Muscle of back (tissue), 13 donors: ENCODE measurements at places on chromosomes 4 and X.

DNA sequence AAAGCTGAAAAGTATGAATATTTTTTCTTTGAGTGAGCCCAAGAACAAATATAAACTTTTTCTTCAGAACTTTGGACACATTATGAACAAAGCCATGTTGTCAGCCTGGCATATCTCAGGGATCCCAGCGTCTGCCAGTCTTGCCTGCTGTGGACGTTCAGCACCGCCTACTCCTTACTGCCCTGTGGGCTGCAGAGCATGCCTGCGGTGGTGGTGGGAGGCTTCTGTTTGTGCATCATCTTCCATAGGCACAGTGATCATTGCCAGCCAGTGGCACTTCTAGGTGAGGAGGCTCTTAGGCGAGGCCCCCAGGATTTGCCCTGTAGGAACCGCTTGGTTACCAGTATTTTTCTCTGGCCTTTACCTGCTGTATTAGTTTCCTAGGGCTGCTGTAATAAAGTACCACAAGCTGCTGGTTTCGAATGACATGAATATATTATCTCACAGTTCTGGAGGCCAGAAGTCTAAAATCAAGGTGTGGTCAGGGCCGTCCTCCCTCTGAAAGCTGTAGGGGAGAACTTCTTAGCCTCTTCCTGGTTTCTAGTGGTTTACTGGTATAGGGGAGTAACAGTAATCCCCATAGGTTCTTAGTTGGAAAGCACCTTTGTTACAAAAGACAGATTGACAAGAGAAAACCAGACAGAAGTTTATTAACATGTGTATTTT lies 15.4 kb downstream of the ANXA3 start:
- DNase-seq = no peak

- no peak for DNase-seq
These were observed 64.5 kb downstream of the ANKRD17 start for GRCh38 chr4:73194064-73194463.

DNA sequence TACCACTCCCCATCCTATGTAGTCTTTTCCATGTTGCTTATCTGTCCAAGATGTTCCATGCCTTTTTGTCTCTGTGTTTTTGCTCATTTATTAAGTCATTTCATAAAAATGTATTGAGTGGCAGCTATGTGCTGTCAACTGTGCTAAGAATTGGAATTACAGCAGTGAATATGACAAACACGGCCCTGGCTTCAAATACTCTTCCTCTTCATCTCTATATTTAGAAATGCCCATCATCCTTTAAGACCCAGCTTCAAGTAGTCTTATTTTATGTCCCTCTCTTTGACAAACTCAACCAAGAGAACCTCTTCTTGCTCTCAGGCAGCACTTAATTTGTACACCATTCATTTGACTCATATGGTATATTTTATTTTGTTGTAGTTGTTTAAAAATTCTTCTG lies 55.4 kb upstream of the AMOT start:
- no peak for DNase-seq

- no peak for DNase-seq
These were observed 135.2 kb upstream of the EDNRA start for GRCh38 chr4:147345662-147346061.

DNA sequence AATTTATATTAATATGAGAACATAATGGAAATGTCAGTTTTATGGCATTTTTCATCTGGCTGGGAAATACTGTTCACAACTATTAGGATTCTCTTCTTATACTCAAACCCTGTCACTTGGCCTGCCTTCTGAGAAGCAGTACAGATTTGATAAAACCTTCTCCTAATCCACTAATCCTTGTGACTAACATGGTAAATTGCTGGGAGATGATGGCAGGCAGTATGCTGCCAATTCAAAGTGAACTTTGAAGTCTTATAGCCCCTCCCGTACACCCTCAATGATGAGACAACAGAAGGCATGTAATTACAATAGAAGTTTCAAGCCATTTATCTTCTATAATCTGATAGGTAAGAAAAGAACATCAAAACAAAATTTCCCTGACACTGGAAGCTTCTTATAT lies 36.9 kb downstream of the PAQR3 start:
- no peak for DNase-seq

- DNase-seq = no peak
These were observed 12.1 kb downstream of the SUPT20HL2 start for GRCh38 chrX:24301806-24302205.

DNA sequence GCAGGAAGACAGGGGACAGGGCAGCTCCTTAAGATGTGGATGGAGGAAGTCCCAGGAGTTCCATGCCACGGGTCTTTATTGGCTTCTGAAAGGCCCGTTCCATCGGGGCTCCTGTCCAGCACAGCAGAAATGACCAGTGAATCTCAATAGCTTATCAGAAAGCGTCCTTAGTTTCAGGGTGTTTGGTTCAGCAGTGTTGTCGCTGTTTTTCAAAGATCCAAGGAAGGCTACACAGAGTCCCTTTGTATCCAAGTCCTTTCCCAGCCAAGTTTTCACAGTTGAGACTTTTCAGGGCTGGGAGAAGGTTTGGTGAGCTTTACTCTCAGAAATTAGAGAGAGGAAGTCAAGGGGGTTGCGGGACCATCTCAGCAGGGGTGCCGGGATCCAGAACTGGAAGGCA lies 5.0 kb upstream of the ZCCHC4 start:
- no peak for DNase-seq

- peak; percentile 42 for DNase-seq
These were observed 23.3 kb downstream of the CAMK2D start for GRCh38 chr4:113738251-113738650.

DNA sequence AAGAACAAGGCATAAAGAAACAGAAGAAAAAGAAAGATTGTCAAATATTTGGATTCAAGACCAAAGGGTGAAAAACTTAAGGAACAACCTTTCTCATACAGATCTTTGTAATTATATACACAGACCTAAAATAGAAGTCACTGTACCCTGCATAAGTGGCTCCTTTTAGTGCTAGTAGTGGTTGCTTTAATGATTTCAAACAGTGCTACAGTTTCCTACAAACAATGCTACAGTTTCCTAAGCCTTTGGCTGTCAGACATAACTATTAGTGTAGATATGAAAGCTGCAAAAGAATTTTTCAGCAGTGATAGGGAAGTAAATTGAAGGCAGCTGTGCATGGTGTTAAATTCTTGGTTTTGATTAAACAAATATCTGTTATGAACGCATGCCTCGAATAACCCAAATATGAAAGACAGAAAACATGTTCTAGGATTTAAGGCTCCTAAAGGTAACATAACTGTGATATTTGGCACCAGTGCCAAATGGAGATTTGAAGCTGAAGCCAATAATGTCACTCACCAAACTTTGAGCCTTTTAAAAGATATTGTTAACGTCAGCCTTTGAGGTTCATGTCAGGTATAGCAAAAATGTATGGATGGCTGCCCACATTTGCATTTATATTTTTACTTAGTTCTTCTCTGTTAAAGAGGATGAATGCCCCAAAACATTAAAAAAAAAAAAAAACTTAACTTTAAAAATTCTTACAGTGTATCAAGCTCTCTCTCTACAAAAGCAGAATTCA lies 36.6 kb downstream of the SMARCAD1 start:
- no peak for DNase-seq

- no peak for DNase-seq
These were observed 224.3 kb downstream of the ANK2 start for GRCh38 chr4:113273721-113274220.

DNA sequence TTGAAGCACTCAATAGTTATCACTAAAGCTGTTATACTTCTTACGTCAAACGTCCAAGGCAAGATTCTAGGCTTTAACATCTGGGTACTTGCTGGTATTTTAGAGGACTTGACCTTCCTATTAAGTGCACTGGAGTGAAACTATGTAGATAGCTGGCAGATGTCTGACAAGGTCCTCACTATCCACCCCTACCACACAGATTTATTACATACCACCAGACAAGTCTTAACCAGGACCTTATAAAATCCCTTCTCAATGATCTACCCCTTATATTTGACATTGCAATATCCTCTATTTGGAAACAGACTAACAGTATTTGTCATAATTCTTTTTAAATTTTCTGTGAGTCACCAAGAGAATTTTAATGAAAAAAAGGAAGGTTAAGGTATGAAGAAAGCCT lies 78.8 kb downstream of the PDGFC start:
- no peak for DNase-seq

DNA sequence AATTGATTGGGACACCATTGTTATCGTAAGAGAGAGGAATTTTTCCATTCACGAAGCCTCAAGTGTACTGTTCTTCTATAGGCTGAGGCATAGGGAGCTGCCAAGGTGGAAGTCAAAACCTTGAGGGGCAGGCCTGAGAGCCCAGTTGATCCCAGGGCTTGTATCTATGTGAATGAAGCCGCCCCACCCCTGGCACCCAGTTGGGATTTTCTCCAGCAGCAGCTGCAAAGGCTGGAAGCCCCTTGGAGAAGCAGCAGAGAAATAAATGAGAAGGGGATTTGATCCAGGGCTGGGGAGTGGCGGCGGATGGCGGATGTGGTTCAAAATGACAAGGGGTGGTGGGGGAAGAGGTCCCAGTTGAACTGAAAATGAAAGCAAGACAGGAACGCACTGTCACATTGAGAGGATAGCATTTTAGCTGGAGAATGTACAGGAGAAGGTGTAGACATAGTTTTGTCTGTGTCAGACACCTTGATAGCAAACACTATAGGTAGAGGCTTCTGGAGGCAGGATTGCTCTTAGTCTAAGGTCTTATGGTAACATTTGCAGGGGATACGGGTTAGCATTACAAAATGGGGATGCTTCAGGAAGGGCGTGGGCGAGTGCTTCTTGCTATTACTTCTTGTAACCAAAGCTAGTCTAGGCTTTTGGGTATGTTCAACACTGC lies 32.6 kb downstream of the DOCK11 start:
- DNase-seq = no peak

- peak; percentile 69 for DNase-seq
These were observed 111.4 kb downstream of the TSPAN5 start for GRCh38 chr4:98546910-98547594.

DNA sequence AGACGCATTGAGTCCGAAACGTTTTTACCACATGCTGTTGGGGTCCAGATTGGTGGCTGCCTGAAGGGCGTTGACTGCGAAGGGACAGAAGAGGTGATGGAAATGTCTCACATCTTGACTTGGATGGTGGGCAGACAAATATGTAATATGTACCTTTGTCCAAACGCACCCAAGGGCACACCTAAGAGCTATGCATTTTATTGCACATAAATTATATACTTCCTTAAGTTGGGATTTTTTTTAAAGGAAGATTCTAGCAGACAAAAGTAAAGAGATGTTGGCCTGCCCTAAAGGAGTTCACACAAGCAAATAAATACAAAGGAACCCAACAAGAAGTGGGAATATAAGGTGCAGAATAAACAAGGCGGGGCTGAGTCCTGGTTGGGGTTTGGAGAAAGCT lies 91.1 kb upstream of the TBL1X start:
- DNase-seq = no peak

DNA sequence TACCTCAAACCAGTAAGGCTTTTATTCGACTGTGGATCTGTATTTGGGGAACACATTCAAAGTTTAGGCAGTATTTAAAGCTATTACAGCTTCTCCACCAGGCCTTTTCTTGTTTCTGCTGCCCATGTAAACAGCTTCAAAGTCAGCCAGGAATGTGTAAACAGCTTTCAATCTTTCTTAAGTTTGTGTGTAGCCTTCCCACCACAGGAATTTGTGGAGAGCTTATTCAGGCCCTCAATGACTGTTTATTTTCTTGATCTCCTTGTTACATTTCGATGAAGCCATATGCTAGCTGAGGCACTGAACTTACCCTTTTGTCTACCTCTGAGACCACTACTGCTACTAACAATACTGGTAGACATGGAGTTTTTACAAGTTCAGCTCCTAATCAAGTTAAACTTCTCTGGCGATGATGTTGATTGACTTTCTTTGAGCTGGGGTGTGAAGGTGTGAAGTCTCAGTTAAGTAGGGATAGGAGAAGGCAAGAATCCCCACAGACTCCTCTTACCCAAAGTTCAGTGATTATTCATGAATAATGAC lies 72.6 kb downstream of the NWD2 start:
- no peak for DNase-seq

DNA sequence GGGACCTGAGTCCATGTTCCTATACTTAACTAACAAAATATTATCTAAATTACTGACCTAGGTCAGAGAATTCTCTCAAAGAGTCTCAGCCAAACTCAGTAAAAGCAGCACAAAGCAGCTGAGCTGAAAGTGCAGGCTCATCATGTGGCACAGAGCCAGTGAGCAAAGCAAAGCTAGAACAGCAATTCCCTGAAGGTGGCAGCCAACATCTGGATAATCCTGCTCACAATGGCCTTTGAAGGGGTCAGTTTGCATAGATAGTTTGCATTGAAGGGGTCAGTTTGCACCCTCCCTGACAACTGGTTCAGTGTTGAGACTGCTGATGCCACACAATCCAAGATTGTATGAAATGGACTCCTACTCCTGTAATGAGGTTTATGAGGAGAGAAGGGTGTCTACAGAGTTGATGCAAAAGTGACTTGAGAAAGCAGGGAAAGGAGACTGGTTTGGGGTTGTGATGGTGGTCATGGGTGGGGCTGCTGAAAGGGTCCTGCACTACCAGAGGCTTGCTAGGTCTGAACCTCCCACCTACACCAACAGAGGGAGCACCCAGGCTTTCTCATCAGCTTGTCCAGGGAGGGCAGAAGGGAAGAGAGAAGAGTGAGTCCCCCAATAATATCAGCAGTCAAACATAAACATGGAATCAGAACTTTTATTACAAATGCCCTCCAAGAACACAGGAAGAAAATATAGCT lies 39.7 kb downstream of the TRIM61 start:
- peak; percentile 92 for DNase-seq

- DNase-seq = no peak
These were observed 1.3 kb downstream of the TMEM47 start for GRCh38 chrX:34655501-34656455.

GRCh38 chr4:102449751-102450352 lies 51.3 kb upstream of the NFKB1 start:
- DNase-seq = no peak

DNA sequence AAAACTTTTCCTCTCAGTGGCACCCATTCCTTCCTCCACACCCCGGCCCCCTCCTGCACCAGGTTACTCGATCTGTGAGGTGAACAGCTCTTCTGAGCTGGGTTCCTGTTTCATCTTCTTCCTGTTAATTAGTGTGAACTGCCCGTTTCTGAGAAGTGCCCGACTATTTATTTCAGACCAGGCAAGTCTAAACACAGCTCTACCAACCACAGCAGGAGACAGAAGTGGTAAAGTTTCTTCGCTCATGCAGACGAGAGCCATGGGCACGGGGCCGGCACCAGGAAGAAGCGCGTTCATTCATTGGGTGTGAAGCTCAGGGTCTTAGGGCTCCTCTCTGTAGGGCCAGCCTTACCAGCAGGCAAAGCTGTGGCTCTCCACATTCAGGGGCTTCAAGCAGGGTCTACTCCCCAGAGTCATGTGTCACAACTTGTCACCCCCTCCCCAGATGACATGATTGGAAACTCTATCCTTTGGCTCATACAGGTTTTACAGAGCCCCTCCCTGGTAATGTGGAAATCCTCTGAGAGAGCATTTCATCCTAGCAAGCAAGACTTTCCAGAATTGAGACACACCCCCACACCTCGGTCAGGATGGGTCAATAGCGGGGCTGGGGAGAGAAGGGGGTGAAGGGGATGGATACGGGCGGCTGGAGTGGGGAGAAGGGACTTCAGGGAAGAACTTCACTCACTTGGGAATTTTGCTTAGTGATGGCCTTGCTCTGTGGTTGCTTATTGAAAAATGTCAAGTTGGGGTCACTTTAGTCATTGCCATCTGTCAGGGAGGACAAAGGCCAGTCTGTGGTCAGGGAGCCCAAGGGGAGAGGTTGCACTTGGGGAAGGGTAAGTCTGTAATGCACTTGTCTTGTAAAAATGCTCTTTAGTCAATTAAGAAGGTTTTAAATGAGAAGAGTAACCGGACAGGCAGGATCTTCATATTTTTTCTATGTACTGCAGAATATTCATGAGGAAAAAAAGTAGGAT lies 121.6 kb upstream of the TRIM2 start:
- no peak for DNase-seq
